ENCODE measurements at places on chromosomes 12 and 14.
A peak's percentile ranks its signal among the peaks of the same experiment; 100 is the strongest.

GRCh38 chr12:3802721-3803120 lies 49.8 kb upstream of the CRACR2A start:
- H3K27ac ChIP-seq = no peak overlapping the region
- no peak for DNase-seq
- no peaks in the 10 kb centered on the region for H3K27me3 ChIP-seq
- H3K4me3 ChIP-seq = no peak overlapping the region
- no peaks in the 10 kb centered on the region for H3K36me3 ChIP-seq

GRCh38 chr12:77368379-77368778 lies 303.0 kb upstream of the E2F7 start:
- no peak overlapping the region for H3K4me3 ChIP-seq
- no peaks in the 10 kb centered on the region for H3K27me3 ChIP-seq
- no peaks in the 10 kb centered on the region for H3K4me1 ChIP-seq
- DNase-seq = no peak
- H3K27ac ChIP-seq = no peak overlapping the region

DNA sequence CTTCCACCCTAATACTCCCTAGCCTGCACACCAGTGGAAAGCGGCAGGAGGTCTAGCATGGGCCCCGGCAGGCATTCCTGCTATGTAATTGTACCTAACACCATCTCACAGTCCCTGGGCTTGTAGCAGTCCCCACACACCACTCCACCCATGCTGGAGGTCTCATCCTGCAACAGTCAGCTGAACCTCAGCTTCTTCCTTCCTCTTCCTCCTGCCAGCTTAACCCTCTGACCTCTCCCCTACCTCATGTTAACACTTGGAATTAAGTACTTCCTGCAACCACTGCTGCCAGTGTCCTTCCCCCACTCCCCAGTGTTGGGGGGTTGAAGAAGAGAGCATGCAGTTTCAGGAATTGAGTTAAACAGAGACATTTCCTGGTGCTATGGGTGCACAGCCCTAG lies 7.6 kb downstream of the ADCY4 start:
- no peak for DNase-seq
- no peak overlapping the region for H3K4me3 ChIP-seq
- peaks cover under 1% of the 10 kb centered on the region for H3K27me3 ChIP-seq

DNA sequence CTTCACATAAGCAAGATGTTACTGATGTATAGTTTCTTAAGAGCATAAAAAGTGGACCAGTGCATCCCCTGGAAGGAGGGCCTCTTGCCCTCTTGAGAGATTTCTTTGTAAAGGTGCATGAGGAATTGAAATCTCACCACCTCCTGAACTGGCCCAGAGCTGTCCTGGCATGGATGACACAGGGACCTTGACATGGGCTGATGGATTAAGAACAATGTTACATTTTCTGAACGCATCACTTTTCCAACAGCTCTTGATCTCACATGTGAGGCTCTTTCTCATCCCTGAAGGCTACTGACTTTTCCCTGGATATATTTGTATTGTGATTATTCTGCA lies 360.4 kb downstream of the RGS6 start:
- H3K27ac ChIP-seq = no peak overlapping the region
- no peak for DNase-seq
- no peaks in the 10 kb centered on the region for H3K27me3 ChIP-seq
- H3K4me1 ChIP-seq = no peaks in the 10 kb centered on the region

DNA sequence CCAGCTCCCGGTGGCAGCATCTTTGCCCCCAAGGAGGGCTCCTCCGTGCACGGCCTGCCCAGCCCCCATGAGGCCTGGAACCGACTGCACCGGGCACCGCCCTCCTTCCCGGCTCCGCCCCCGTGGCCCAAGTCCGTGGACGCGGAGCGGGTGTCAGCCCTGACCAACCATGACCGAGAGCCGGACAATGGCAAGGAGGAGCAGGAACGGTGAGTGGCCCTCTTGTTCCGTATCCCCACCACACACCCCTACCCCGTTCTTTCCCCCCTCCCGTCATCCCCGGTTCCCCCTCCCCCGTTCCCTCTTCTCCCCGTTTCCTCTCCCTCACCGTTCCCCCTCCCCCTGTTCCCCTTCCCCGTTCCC lies 28.3 kb downstream of the LRCOL1 start:
- no peak overlapping the region for H3K27ac ChIP-seq
- no peaks in the 10 kb centered on the region for H3K36me3 ChIP-seq
- H3K27me3 ChIP-seq = no peaks in the 10 kb centered on the region
- H3K4me1 ChIP-seq = peaks cover 6% of the 10 kb centered on the region
- peak; percentile 52 for DNase-seq

DNA sequence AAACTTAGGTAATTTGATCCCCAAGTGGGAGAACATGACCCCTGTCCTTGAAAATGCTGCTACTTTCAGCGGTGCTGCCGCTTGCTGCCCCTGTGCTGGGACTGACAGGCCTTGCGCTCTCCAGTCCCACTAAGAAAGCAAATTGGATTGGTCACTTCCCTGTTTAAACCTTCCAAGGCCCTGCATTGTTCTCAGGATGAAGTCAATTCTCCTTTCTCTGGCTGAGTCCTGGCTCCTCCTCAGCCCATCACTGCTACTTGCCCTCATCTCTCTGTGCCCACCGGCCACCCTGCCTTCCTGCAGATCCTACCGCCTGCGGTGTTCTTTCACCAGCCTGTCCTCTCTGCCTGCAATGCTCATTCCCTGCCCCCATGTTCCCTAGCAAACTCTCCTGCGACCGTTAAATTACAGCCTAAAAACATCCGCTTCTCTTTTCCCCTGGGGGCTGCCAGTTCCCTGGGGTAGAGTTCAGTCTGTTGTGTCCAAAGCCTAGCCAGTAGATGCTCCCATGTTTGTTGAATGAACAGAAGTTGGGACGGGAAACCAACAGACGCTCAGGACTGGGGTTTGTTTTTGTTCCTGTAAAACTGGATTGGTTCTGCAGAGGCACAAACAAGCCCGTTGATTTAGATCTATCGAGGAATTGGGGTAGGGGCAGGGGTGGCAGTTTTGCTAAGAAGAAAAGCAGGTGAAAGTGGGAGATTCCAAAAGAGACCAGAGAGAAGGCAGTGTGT lies 127.3 kb upstream of the HIF1A start:
- DNase-seq = no peak
- no peaks in the 10 kb centered on the region for H3K36me3 ChIP-seq
- H3K4me3 ChIP-seq = no peak overlapping the region
- no peaks in the 10 kb centered on the region for H3K27me3 ChIP-seq
- no peak overlapping the region for H3K27ac ChIP-seq

DNA sequence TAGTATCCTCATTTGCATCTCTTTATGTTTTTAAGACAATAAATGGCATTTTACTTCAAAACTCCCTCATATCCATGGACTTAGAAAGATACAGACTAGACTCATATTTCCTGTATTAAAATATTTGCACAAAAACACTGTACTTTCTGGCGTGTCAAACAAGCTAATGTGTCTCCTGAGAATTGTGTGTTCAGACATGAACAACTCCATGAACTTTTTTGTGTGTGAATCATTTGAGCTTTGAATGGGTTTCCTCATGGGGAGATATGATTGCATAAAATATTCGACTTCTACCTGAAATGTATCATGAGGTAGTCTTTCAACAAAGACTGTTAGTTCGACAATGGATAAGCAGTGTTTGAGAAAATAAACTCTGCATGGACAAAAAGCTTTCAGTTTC lies 58.8 kb downstream of the TMEM30B start:
- no peaks in the 10 kb centered on the region for H3K36me3 ChIP-seq
- no peak overlapping the region for H3K27ac ChIP-seq
- H3K4me1 ChIP-seq = no peaks in the 10 kb centered on the region
- DNase-seq = no peak

DNA sequence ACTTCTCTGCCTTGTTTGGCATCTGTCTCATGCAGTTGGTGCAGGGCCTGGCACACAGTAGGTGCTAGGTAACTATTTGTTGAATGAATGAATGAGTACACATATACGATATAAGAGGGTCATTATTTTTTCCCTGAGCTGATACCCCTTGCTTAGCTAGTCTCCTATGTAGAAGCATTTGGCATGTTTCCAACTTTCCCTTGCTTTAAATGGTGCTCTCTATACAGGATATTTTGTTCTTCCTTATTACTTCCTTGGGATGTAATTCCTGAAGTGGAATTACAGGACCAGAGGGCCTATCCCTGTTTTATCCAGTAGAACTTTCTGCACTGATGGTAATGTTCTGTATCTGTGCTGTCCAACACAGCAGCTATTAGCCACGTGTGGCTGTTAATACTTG lies 250.1 kb upstream of the PWP1 start:
- no peak overlapping the region for H3K27ac ChIP-seq
- no peak overlapping the region for H3K4me3 ChIP-seq
- H3K36me3 ChIP-seq = no peaks in the 10 kb centered on the region
- DNase-seq = no peak
- H3K27me3 ChIP-seq = no peaks in the 10 kb centered on the region

DNA sequence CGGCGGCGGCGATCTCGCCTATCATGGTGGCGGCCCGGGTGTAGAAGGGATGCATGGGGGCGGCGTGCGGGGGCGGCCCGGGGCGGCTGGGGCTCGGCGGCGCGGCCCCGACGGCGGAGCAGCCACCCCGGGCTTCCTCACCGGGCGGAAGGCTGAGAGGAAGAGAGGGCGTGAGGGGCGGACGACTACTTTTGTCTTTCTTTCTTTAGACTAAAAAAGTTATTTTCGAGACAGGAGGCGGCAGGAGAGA lies 240 bp downstream of the BTG1 start:
- no peaks in the 10 kb centered on the region for H3K36me3 ChIP-seq
- peak overlapping the region; percentile 99 for H3K27ac ChIP-seq
- no peak for DNase-seq
- H3K4me1 ChIP-seq = no peaks in the 10 kb centered on the region
- no peaks in the 10 kb centered on the region for H3K27me3 ChIP-seq

DNA sequence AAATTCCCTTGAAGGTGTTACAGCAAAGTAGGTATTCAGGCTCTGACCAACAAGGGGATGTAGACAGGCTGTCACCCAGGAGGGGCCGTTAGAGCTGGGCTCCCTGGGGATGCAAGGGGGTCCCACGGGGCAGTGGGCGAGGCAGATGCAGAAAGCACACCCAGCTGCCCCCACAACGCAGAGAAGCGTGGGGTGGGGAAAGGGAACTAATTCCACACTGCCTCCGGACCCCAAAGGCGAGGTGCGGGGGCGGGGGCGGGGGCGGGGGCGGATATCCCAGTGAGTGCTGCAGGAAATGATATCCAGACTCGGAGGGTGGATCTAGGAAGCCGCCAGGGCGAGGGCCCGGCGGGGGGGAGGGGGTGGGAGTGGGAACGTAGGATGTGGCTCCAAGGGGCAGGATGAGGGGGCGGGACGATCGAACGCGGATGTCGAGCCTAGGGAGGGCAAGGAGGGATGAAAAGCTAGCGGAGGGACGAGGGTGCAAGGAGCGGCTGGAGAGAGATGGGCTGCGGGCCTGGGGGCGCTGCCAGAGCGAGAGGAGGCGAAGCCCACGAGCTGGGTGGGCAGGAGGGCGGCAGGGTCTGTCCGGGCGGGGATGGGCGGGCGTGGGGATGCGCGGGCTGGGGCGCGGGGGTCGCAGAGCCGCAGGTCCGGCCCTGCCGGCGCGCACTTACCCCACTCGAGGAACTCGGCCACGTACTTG lies 874 bp downstream of the CDC42BPB start:
- no peaks in the 10 kb centered on the region for H3K27me3 ChIP-seq
- peak overlapping the region; percentile 73 for H3K4me3 ChIP-seq
- peak; percentile 69 for DNase-seq
- H3K4me1 ChIP-seq = peaks cover 6% of the 10 kb centered on the region
- peak overlapping the region; percentile 93 for H3K27ac ChIP-seq
- H3K36me3 ChIP-seq = no peaks in the 10 kb centered on the region

DNA sequence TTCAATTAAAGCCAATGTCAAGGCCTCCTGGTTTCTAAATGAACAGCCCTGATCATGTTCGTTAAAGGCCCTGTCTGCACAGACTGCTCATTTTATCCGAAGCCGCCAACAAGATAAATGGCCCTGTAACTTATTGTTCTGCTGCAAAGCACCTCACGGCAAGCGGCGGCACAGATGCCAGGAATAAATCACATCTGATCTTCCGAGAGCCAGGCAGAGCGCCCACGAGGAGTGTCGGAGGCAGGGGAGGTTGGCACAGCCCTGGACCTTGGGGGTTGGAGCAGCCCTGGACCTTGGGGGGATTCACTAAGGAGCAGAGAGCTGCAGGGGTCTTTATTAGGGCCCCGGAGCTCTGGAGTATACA lies 110.5 kb downstream of the SCARB1 start:
- no peaks in the 10 kb centered on the region for H3K27me3 ChIP-seq
- peak overlapping the region; percentile 90 for H3K27ac ChIP-seq
- H3K36me3 ChIP-seq = no peaks in the 10 kb centered on the region
- no peak overlapping the region for H3K4me3 ChIP-seq
- no peak for DNase-seq
- peaks cover 7% of the 10 kb centered on the region for H3K4me1 ChIP-seq

GRCh38 chr14:88037325-88037724 lies 32.4 kb downstream of the GPR65 start:
- no peaks in the 10 kb centered on the region for H3K4me1 ChIP-seq
- H3K36me3 ChIP-seq = no peaks in the 10 kb centered on the region
- no peak overlapping the region for H3K4me3 ChIP-seq
- no peak overlapping the region for H3K27ac ChIP-seq
- no peaks in the 10 kb centered on the region for H3K27me3 ChIP-seq
- DNase-seq = no peak

DNA sequence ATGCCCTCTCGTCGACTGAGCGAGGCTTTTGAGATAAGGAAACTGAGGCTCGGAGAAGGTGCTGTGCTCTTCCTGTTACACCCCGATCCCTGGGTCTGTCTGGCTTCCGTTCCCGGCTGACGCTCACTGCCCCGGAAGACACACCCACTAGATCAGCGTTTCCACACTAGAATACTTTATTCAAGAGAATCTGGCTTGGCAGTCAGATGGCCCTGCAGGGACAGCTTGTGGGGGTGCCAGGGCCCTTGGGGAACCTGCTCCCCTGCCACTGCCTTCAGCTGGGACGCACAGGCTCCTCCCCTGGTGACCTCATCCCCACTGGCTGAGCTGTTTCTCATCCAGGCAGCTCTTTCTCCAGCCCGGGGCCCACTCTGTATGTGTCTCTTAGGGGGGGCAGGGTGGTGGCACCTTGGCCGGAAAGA lies 13.7 kb downstream of the PGF start:
- no peaks in the 10 kb centered on the region for H3K36me3 ChIP-seq
- H3K4me1 ChIP-seq = peaks cover 26% of the 10 kb centered on the region
- H3K27ac ChIP-seq = peak overlapping the region; percentile 82
- peak; percentile 56 for DNase-seq
- H3K4me3 ChIP-seq = no peak overlapping the region
- no peaks in the 10 kb centered on the region for H3K27me3 ChIP-seq

GRCh38 chr12:130919086-130919485 lies 34.6 kb upstream of the ADGRD1 start:
- DNase-seq = no peak
- H3K27ac ChIP-seq = peak overlapping the region; percentile 14
- no peak overlapping the region for H3K4me3 ChIP-seq

- H3K27me3 ChIP-seq = no peaks in the 10 kb centered on the region
- no peaks in the 10 kb centered on the region for H3K36me3 ChIP-seq
- no peak overlapping the region for H3K27ac ChIP-seq
- H3K4me3 ChIP-seq = no peak overlapping the region
- H3K4me1 ChIP-seq = no peaks in the 10 kb centered on the region
Observed at GRCh38 chr12:123867141-123867540, 105.0 kb downstream of the DNAH10 start.
